ENCODE measurements at places on chromosomes 5 and 9. TPM values are rescaled to one million over a fixed set of nuclear protein-coding genes. Genes with fewer than 3 reads are reported as not detected.

- DNase-seq = no peak
Observed at GRCh38 chr9:121048175-121048574, 1.9 kb downstream of the C5 start.

- no peak for DNase-seq
Observed at GRCh38 chr5:16626696-16627264, 10.0 kb upstream of the RETREG1 start.

DNA sequence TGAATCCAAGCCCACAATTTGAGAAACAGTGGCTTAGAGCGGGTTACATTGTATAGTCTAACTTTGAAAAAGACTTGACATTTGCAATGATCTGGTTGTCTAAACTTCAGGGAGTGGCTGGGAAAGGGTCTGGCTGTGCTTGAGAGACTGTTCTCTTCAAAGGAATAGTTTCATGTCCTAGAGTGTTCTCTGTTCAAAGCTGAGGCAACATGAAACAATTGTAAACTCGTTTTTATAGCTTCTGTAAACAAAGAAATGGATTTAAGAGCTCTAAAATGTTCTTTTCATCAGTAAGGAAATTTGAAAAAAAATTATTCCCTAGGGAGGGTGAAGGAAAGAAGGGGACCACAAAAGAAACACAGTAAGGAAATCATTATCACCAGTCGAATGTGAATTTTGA lies 41.6 kb downstream of the FOCAD start:
- no peak for DNase-seq

Gene IFNA2
- total RNA-seq = not detected

DNA sequence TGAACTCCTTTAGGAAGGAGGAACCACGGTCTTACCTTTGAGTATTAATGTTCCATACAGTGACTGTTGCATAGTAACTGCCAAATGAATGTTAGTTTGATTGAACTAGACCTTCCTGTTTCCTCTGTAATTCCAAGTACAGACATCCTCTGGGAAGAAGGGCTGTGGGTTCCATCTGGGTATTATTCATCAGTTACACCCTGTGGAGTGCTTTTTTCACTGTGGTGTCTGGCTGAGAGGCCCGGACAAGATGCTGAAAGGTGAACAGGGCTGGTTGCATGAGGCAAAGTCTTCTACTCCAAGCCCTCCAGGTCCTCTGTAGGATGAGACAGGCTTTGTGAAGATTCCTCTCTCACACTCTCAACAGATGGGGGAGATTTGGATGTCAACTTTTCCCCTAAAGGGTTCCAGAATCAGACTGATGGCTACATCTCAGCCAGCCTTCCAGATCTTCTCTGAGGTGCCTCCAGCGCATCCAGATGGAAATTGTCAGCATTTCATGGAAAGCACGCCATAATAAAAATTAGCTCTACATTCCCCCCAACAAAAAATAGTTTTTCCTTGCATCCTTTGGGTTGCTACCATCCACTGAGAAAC lies 230.9 kb downstream of the GAS1 start:
- DNase-seq = no peak

All from sciatic nerve (tissue), 2 donors.